Endodermal cell (in vitro differentiated cells): ENCODE measurements at places on chromosomes 12 and 14. TPM values are rescaled to one million over a fixed set of nuclear protein-coding genes. Genes with fewer than 3 reads are reported as not detected.

DNA sequence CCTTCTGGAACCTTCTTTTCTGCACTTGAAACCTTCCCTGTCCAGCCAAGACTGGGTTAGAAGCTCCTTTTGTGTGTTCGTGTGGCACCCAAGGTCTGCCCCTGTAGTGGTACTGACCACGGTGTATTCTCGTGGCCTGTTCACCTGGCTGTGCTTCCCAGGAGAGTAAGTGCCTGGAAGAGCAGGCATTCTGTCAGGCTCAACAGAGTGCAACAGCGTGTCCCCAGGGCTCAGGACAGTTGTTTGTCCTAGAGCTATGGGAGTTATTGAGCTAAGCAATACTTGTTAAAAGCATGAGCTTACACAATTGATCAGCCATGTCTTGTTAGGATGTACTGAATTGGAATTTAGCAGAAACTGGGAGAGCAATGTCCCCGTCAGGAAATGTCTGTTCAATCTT lies 12.9 kb upstream of the SLC38A2 start:
- peak; percentile 74 for DNase-seq

- DNase-seq, result no peak
Observed at GRCh38 chr12:102911320-102911719, 5.7 kb downstream of the PAH start.

DNA sequence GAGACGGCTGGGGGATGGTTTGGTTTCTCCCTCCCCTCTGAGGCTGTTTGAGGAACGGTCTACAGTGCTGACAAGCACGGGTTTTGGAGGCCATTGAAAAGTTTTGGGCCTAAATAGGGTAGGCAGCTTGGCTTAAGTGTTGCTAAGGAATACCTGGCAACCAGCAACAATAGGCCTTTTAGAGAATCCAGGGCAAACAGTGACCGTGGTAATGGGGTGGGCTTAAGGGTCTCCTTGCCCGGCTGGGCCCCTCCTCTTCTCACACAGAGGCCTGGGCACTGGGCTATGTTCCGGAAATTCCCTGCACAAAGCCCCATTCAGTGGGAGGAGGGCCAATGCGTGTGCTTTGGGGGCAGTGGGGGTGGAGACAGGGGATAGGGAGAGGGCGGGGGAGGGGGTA lies 55.4 kb downstream of the ASCL1 start:
- peak; percentile 63 for DNase-seq

DNA sequence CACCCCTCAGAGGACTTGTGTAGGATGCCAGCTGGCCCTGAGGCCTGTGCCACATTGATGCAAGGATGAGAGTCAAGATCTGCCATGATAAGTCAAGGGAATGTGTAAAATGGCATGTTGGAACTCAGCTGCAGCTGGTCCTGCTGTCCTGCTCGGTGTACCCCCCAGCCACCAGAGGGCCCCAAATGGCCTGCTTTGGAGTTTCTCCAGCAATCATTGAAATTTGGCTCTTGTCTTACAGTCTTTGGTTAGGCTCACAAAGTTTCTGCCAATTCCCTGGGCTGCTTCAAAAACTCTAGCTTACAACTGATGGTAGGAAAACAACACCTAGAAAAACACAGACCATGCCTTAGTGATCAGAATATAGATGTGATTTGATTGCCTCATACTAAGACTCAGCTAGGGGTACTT lies 76.8 kb downstream of the HSD17B6 start:
- DNase-seq, result peak; percentile 94

DNA sequence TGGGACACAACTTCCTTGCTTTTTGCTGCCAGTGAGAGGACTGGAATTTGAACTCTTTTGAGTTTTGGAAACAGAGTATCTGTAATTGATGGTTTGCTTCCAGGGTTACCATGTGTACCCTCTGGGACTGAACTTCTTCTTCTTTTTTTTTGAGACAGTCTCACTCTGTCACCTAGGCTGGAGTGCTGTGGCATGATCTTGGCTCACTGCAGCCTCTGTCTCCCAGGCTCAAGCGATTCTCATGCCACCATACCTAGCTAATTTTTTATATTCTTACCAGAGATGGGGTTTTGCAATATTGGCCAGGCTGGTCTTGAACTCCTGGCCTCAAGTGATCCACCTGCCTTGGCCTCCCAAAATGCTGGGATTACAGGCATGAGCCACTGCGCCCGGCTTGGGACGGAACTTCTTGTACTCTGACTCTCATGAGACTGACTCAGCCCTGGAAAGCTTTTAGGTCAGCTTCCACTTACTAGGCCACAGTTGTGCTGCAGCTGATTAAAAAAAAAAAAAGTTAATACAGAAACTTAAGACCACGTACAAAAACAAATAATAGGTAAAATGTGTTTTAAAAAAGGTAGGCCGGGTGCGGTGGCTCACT lies 15.8 kb downstream of the SEL1L start:
- DNase-seq, result no peak

DNA sequence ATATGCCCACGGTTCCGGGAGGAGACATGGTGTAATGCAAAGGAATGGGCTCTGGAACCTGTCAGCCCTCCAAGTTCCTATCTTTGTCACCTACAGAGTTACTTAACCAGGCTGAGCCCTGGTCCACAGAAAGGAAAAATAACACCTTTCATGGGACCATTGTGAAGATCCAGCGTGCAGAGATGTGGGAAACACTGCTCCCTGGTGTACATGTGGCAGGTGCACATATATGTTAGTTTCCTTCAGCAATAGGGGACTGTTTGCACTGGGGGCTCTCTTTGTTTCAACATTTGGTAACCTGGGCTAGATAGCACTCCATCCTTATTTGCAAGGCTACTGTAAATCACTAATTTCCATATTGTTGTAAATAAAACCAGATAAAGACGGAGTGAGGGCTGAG lies 72.3 kb downstream of the ANO2 start:
- DNase-seq, result peak; percentile 67

DNA sequence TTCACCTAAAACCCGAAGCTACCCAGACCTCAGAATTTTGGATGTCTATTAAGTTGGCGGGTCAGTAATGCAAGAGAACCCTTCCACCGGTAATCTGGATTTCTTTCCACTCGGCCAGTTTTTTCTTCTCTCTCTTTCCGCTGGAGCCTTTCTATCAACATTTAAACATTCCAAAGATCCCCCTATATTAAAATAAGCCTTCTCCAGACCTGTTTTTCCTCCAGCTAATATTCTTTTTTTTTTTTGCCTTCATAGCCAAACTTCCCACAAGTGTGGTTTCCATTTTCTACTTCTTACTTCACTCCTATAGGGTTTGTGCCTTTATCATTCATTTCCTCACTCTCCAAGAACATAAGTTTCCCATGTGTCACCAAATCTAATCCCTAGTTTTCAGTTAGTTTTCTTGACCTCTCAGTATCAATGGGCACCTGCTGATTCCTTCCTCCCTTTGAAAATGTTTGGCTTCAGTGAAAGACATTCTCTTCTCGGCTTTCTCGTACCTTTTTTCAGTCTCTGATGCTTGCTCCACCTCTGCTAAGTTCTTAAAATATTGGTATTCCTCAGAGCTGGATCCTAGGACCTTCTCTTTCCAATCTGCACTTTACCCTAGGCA lies 583 bp upstream of the SDR39U1 start:
- no peak for DNase-seq

GRCh38 chr14:63895510-63895909 lies 42.7 kb downstream of the SYNE2 start:
- no peak for DNase-seq

DNA sequence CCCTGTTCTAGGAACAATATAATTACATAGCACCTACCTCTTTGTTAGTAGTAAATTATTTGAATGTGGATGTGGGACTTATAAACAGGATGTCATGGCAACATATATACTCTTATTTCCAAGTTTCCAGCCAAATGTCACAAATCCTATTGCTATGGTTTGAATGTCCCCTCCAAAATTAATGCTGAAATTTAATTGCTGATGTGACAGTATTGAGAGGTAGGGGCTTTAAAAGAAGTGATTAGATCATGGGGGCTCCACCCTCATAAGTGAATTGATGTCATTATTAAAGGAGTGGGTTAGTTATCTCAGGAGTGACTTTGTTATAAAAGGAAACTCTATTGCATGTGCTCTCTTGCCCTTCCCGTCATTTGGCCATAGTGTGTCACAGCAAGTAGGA lies 164.2 kb upstream of the ATF7IP start:
- no peak for DNase-seq

- no peak for DNase-seq
Observed at GRCh38 chr12:1766110-1766509, 54.3 kb upstream of the LRTM2 start.

- no peak for DNase-seq
Observed at GRCh38 chr12:106113042-106113441, 25.7 kb downstream of the NUAK1 start.

DNA sequence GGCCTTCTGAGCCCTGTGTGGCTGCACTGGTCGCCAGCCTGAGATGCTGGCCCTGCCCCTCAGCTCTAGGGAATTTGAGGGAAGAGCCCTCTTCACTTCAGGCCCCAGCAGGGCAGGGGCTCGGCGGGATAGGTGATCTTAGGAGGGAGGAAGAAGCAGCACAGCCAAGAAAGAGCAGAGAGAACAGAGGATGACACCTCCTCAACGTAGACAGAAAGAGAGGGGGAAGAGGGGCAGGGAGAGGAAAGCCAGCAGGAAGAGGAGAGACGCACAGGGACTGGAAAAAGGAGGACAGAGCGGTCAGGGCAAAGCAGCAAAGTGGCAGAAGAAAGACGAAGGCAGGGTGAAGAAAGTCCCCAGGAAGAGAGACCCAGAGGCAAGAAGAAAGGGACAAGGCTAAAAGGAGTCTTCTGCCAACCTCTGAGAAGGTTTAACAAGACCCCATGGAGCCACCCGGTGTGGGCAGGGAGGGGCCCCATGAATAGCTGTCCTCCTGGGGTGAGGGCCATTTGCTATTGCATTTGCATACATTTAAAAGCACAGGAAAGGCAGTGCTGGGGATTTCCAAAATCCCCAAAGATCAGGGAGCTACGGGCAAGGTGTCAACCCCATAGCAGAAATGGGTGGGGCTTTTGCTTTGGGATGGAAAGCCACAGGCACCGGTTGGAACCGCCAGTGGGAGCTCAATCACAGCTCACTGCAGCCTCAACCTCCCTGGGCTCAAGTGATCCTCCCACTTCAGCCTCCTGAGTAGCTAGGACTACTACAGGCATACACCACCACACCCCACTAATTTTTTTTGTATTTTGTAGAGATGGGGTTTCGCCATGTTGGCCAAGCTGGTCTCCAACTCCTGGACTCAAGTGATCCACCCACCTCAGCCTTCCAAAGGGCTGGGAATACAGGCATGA lies 22.7 kb downstream of the CMKLR1 start:
- DNase-seq, result peak; percentile 92

DNA sequence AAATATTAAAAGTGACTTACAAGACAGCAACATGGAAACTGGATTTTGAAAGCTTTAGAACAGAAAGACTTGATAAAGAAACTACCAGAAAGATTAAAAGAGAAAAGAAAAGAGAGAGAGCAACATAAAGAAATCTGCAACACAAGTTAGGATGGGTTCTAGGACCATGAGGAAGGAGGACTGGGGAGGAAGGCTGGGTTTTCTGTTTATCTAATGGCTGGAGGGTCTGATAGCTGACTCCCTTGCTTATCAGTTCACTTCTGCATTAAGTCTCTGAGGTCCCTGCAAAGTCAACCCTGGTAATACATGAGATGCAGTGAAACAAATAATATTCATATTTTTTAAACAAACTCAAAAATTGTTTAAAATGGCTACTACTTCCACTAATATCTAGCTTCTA lies 90.1 kb downstream of the RPAP3 start:
- no peak for DNase-seq

DNA sequence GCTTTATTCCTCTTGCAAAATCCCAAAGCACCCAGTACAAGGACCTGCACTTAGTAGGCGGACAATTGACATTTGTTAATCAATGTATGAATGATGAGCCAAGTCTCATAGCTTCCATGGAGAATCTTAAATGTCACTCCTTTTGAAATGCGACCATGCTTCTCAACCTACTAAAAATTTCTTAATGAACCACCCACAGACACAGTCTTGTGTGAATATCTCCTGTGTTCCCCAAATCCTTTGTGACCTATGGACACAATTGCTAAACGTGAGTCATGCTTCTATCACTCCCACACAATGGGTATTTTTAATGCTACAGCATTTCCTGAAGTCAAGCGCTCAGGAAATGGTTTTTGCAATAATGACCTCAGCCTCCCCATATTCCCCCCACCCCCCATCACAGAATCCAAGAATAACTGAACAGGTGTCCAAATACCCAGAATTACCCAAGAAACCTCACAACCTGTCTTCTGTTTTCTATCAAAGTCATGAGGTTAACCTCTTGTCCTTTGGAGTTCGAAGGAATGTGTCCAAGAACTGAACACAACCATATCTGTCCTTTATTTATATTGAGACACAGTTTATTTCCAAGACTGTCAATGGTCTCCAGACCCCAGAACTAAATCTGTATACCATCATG lies 163.6 kb upstream of the PLEKHG7 start:
- DNase-seq, result no peak

DNA sequence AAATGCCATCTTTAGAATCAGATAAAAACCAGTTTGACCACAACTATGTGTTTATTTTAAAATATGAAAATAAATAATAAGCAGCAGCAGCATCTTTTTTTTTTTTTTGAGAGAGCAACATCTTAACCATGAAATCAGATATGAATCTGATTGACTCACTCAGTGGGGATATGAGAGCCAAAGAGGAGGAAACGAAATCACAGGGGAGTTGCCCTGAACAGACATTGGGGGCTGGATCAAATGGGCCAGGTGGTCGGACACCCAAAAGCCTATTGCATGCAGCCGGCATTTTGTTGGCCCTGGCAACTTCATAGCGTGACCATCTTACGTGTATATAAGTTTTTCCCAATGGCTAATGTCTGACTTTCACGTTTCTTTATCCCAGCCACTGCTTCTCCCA lies 321.1 kb downstream of the NPAS3 start:
- no peak for DNase-seq

DNA sequence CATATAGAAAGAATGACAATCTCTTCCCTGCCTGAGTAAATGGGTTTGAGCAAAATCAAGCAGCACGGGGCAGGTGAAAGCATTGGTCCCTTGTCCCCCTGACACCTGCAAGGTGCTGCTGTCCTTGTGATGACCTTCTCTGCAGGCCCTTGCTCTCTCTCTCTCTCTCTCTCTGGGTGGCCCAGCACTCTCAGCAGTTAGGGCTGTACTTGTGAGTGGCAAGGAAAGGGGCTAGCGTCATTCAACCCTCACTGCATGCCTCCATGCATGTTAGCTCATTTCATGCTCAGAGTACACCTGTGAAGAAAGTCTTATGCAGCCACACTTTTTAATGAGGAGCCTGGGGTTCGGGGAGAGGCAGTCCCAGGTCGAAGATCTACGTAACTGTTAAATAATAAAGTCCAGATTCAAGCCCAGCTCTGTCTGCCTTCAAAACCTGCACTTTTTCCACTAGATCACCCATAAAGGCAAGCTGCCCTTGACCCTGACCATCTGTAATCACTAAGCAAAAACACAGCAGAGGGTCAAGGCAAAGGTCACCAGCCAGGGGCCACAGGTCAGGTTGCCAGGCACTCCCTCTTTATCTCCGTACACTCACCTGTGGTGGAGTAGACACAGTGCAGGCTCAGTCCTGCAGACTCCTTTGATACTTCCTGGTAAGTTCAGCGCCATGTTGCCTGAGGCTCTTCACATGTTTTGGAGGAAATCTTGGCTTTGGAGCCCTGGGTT lies 44.9 kb upstream of the CLMN start:
- DNase-seq, result peak; percentile 24

- peak; percentile 83 for DNase-seq
Observed at GRCh38 chr12:3496957-3497356, 6.0 kb downstream of the PRMT8 start.

The MARS1 gene
- total RNA-seq, result 144 to 263 TPM (median 251 TPM) in 3 replicates

The MANSC4 gene
- total RNA-seq, result not detected in 3 replicates

The GPR135 gene
- total RNA-seq, result 2.4 to 4.5 TPM (median 3.8 TPM) in 3 replicates

The CTSG gene
- not detected in 3 replicates for total RNA-seq

The CLEC12A gene
- total RNA-seq, result not detected in 2 replicates

The GYS2 gene
- total RNA-seq, result not detected in 2 replicates

The TAPBPL gene
- 0.55 to 0.80 TPM (median 0.63 TPM) in 3 replicates for total RNA-seq

The KCNJ8 gene
- total RNA-seq, result 0.73 to 2.9 TPM (median 2.7 TPM) in 3 replicates

The FOXN3 gene
- total RNA-seq, result 77.0 and 84.1 TPM in 2 replicates
